ENCODE measurements at places on chromosomes 16 and 17.

- DNase-seq = no peak
Measured at GRCh38 chr16:3954411-3954921, 74.0 kb upstream of the CREBBP start.

DNA sequence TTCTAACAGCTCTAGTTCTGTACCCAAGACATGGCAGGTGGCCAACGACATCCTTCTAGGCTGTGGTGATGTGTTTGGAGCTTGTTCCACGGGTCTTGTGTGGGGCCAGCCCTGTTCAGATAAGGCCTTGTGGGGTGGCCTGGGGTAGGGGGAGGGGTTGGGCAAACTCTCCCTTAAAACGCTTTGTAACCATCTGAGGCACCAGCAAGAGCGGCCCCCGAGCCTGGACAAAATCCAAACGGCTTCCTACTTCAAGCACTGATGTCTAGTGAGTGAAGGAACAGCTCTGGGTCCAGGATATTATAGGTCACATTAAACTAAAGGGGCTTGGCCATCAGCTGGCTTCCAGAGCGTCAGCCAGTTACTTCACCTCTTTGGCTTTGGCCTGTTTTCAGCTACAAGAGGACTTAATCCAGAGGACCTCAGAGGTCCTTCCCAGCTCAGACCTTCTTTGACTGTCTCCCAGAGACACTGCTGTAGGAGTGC is 11.9 kb downstream of the SERPINF1 start:
- no peak for DNase-seq

DNA sequence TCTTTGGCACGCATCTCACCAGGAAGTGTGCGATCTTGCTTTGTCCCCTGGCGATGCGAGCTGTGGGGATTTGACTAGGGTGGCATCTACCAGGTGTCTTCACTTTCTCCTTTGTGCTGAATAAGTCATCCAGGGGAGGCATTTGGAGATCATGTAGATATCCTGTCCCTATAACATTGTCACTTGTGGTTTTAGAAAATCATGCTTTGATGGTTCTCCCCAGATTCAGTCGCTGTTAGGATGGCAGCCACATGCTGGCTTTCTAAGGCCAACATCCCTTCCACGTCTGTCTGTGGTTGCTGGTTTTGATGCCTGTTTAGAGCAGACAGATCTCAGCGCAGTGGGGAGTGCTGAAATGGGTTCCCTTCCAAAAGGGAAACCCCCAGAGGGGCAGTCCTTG is 2.5 kb downstream of the ADAD2 start:
- DNase-seq = no peak

DNA sequence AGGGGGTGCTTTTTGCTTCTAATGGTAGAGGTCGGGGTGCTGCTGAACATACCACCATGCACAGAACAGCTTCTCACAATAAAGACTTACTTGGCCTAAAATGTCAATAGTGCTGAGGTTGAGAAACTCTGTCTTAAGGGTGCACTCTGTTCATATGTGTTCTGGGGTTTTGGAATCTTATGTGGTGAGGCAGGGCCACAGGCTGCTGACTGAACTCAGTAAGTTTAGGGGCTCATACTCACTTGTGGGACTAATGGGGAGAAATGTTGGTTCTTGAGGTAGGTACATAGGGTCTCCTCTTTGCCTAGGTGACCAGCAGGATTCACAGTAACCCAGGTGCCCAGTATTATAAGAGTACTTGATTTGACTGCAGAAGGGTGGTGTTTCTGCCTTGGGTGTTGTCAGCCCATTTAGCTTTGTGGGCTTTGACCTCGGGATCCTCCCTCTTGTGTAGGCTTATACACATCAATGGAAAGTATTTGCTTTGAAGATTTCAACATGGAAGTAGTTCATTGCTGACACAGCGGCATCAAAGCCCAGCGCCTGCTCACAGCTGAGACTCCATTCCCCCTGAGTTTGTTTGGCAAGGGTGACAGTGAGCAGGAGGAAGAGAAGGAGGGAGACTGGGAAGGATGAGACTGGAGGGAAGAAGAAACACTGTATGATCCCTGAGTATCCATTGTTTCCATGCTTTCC is 17.2 kb downstream of the SLC7A6 start:
- no peak for DNase-seq

- no peak for DNase-seq
Measured at GRCh38 chr16:66147291-66147690, 219.2 kb upstream of the CDH5 start.

DNA sequence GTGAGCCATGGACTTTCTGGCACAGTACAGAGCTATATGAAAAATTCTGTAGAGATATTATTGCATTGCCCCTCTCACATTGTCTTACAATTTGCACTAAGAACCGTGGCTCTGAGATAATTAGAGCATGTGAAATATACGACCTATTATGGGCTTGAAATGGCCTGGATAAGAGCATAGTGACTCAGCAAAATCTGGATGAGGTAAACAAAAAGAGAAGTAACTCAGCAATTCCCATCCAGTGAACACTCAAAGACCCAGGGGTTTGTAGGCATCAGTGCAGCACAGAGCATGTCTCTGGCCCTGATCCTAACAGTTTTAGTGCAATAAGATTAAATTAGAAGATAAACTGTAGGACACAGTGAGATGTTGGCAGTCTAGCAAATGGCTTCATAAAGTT is 317.2 kb upstream of the MYOCD start:
- DNase-seq = no peak

- no peak for DNase-seq
Measured at GRCh38 chr17:9557857-9558256, 17.8 kb downstream of the STX8 start.

- DNase-seq = no peak
Measured at GRCh38 chr17:45223539-45224528, 2.1 kb downstream of the FMNL1 start.

GRCh38 chr17:43641416-43641815 is 20.3 kb downstream of the MEOX1 start:
- DNase-seq = no peak

DNA sequence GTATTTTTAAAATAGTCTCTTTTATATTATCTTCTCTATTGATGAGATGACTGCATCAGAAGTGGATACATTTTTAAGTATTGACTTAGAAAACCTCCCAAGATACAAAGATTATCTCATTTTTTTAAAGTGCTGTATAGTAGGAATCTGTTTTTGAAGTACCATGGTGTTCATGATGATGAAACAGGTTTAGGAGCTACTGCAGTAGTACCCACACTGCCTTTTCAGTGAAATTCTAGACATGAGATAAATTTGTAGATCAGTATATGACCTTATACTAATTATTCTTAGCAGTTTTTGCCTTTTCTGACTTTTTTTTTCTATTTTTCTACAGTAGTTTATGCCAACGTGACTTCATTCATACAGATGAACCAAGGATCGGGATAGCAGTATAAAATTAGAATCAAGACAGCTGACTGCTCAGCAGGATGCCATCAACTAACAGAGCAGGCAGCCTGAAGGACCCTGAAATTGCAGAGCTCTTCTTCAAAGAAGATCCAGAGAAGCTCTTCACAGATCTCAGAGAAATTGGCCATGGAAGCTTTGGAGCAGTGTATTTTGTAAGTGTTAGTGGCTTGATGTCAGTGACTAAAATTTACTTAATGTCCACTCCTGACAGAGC is 61.1 kb downstream of the TAOK1 start:
- no peak for DNase-seq

DNA sequence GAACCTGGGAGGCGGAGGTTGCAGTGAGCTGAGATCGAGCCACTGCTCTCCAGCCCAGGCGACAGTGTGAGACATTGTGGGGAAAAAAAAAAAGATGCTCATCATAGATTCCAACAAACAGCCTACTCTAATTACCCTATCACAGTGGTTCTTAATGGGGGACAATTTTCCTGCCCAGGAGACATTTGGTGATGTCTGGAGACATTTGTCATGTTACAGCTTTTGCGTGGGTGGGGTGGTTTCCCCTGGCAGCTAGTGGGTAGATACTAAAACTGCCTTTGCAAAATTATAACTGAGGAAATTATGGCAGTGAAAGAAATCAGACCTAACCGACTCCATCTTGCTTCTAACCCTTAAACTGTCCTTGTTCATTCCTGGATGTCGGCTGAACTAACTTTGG is 92.5 kb upstream of the RBL2 start:
- no peak for DNase-seq

- peak; percentile 88 for DNase-seq
Measured at GRCh38 chr17:77494664-77495435, 354.1 kb downstream of the SEC14L1 start.

- DNase-seq = peak; percentile 20
Measured at GRCh38 chr16:66695935-66696668, 441 bp downstream of the CMTM4 start.

DNA sequence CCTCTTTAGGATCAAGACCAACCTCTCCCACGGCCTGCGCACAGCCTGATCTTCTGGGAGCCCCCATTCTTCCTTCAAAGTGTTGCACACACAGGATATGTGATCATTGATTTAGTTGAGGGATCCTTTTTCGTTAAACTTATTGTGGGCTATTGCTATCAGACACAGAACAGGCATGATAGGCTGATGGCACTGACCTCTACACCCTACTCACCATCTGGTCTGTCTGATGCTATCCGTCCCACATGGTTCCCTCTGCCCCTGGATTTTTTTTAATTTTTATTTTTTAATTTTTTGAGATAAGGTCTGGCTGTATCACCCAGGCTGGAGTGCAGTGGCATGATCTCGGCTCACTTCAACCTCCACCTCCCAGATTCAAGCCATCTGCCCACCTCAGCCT is 19.2 kb upstream of the LITAF start:
- DNase-seq = no peak

DNA sequence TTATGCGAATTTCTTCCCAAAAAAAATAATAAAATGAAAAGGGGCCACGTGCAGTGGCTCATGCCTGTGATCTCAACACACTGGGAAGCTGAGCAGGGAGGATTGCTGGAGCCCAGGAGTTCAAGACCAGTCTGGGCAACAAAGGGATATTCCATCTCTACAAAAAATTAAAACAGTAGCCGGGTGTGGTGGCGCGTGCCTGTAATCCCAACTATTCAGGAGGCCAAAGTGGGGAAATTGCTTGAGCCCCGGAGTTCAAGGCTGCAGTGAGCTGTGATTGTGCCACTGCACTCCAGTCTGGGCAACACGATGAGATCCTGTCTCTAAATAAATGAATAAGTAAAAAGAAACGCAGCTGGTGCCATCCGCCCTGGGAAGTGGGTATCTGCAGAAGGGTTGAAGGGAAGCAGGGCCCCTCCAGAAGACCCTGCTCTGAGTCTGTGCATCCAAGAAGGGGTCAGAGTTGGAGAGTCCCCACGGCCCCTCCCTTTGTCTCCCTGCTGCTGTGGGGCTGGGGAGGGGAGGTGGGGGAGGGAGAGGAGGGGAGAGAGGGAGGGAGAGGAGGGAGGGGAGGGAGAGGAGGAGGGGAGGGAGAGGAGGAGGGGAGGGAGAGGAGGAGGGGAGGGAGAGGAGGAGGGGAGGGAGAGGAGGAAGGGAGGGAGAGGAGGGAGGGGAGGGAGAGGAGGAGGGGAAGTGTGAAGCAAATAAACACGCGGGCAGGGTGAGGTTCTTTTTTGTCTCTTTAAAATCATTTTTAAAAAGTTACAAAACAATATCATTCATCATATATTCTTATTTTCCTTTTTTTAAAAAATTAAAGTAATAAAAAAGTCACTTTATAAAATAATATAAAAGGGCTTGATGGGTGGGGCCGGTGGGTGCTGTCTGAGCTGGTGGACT is 5.0 kb upstream of the MYADML2 start:
- no peak for DNase-seq

- no peak for DNase-seq
Measured at GRCh38 chr17:66476014-66476413, 173.6 kb downstream of the PRKCA start.

GRCh38 chr16:68626557-68626956 is 18.6 kb upstream of the CDH3 start:
- DNase-seq = no peak

DNA sequence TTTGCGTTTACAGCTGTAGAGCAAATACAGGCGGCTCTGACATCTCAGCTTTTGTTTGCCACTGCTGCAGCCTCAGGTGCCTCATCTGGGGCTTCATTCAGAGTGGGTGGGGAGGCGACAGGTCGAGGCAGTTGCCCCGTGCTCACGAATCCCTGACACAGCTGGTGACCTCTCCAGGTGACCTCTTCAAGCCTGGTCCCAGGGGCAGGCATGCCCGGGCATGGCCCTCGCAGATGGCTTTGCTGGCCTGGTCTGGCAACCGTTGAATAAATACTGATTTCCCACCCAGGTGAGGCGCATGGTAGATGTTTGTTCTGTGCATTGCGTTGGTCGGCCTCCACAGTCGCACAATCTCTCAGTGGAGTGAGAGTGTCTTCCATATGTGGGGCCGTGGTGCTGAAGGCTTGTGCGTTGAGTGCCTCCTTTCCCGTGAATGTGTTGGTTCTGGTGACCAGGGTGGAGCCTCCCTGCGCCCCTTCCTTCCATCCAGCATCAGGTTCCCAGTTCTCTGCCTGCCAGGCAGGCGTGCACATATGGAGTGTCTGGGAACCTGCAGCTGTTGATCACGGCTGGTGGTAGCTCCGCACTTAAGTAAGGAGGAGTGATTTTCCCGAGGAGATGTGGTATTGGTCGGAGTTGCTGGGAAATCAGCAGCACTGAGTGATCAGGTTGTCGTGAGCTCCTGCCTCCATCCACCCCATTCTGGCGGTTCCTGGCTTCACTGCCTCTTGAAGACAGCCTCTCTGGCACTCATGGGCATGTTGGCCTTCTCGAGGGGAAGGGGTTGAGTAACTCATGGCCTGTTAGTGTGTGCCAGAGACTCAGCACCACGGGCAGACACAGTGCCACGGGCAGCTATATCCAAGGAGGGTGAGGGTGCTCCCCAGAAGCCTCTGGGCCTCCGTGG is 149.7 kb downstream of the RPTOR start:
- no peak for DNase-seq

DNA sequence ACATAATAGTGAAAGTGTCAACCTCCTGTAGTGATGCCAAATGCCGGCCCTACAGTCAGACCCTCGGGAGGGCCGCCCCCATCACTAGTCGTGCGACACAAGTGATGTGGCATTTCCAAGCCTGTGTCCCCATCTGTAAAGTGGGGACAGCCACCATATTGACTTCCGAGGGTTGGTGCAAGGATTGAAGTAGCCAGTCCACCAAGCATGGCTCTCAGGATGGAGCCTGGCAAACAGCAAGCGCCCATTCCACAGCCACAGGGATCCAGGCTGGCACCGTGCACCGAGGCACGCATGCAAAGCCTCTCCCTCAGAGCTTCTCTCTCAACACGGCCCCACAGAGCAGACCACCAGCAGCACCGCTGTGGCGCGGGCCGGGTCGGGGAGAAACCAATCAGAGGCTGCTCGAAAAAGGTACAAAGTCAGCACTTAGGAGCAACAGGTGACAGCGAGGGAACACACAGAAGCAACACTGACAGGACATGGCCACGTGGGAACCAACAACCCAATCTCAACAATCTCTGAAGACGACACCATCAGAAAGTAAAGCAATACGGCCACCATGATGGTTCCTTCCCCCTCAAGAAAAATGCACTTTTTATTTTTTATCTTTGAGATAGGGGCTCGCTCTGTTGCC is 20.6 kb downstream of the ZCCHC14 start:
- no peak for DNase-seq

- DNase-seq = no peak
Measured at GRCh38 chr17:81824595-81824994, 8.5 kb downstream of the MCRIP1 start.

DNA sequence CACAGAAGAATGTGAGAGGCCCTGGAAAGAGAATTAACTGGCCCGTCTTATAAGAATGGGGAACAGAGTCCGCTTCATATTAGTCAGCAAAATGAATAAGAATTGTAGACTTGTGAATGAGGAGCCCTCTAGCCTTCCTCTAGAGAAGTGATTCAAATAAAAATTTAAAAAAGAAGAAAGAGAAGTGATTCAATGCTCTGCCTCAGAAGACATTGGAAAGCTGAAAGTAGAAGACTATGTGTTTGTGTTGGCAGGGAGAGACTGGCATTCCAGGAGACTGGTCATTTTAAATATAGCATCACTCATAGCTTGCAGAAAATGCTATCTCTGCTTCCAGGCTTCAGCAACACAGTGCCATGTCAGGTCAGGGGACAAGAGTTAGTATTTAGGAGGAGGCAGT is 190.6 kb upstream of the HS3ST3A1 start:
- DNase-seq = no peak

All from GM20000 (cell line).